Cerebellar nuclear complex (tissue), 1 donor: ENCODE measurements at places on chromosomes 7 and 10.

DNA sequence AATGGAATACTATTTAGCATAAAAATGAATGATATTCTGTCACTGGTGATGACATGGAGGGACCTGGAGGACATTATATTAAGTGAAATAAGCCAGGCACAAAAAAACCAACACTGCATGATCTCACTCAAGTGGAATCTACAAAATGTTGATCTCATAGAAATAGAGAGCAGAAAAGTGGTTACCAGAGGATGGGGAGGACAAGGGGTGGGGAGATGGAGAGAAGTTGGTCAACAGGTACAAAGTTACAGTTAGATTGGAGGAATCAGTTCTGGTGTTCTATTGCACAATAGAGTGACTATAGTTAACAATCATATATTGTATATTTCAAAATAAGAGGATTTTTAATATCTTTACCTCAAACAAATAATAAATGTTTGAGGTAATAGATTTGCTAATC, 24.7 kb upstream of the SLC18A3 start:
- no peak for DNase-seq

GRCh38 chr10:45256246-45256645, 59.2 kb downstream of the OR13A1 start:
- no peak for DNase-seq

DNA sequence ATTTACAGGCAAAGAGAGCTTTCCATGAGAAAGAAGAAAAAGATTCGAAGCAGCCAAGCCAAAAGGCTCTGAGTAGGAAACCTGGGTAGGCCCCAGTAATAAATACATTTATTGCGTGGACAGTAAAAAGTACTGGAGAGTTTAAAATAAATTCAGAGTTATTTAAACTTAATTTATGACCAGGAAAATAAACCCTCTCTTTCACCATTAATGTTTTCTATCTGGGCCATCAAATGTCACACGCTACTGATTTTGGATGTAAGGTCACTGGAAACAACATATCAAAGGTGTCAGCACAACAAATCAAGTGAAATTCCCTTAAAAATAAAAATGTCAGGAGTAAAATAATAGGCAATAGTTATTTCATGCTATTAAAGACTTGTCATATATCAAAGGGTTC, 264.0 kb downstream of the SKAP2 start:
- no peak for DNase-seq

GRCh38 chr7:139702313-139702731, 75.5 kb downstream of the HIPK2 start:
- DNase-seq, result no peak

- no peak for DNase-seq
These were observed 37.8 kb upstream of the UBE2H start for GRCh38 chr7:129990403-129991192.

DNA sequence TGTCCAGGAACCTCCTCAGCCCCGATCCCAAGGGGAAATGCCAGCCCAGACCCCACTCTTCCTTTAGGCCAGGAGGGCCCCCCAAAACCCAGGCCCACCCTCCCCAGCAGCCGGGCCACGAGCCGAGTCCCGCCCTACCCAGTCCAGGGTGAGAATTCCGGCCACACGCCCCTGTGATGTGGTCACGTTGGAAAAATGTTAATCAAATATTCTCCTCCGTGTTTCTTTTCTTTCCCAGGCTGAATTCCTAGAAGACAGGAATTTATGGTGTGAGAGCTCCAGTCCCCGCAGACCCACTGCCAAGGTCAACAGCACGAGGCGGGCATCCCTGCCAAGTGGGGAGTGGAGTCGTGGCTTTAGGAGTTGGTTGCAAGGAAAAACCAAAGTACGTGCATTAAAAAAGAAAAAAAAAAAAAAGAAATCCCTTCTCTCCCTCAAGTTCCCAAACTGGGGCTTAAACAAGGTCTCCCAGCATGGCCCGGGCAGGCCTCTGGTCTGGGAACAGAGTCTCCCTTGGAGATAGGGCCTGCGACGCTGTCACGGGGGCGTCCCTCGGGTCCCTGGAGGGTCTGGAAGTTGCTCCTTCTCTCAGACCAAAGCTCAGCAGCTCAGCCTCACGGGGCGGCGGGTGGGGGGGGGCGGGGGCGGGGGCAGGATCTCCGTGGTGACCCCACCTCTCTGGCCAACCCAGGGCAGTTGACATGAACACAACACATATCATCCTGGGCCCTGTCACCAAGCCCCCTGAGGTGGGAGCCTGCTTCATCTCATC, 28.1 kb upstream of the ELN start:
- no peak for DNase-seq

GRCh38 chr10:43172645-43173044, 34.4 kb downstream of the CSGALNACT2 start:
- DNase-seq, result no peak

- DNase-seq, result no peak
These were observed 43.4 kb downstream of the IGF2BP3 start for GRCh38 chr7:23426876-23427275.

DNA sequence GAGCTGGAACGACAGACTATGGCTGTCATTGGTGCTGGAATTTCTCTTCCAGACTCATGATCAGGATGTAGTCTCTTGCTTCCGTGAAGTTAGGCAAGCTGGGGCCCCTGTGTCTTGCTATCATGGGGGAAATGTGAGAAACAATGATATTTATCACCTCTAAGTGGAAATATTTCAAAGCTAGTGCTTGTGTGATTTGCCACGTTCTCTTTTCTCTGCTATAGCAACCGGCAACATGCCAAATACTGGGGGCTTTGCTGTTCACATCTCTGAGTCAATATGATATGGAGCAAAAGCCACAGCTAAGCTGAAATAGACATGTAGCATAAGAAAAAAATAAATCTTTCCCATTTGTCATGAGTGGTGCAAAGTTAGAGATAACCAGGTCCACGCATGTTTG, 668.2 kb upstream of the IGFBP3 start:
- DNase-seq, result no peak

DNA sequence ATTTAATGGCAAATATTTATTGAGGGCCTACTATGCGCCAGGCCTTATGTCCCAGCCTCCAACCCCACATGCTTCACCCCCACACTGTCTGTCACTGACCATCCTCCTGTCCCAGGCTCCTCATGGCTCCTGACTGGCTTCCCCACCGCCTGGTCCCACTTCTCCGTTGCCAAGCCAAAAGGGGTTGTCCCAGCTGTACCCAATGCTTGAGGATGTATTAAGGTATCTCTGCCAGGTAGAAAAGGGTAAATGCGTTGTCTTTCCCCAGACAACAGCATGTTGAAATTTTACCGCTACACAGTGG, 168.8 kb upstream of the FRMD4A start:
- no peak for DNase-seq

- DNase-seq, result no peak
These were observed 10.5 kb downstream of the UBTD1 start for GRCh38 chr10:97509120-97509680.

DNA sequence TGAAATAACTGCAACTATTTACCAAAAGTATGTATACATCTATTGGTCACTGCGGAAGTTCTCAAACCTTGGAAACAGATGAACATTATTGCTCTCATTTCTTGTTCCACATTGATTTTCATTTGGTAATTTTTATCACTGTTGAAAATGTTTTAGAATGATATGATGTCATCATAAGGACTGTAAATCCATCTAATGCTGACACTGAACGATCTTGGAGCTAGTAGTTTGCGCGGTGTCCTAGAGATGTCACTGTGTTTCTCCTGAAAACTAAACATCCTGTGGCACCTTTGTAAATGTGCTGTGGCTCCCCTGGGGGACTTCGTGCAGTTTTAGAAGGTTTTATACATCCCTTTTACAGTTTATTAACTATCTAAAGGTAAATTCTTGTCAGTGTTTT, 73.5 kb downstream of the DNAJB9 start:
- DNase-seq, result no peak

DNA sequence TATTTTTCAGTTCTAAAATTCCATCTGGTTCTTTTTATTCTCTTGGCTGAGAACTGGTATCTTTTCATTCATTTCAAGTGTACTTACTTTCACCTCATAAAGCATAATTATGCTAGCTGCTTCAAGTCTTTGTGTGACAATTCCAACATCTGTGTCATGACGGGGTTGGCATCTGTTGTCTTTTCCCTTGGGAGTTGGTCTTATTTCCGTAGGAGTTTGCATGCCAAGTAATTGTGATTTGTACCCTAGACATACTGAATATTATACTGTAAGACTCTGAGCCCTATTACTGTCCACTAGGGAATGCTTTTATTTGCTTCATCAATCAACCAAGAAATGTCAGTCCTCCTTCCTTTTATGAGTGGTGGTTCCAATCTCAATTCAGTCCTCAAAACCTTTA, 24.6 kb upstream of the HUS1 start:
- no peak for DNase-seq

DNA sequence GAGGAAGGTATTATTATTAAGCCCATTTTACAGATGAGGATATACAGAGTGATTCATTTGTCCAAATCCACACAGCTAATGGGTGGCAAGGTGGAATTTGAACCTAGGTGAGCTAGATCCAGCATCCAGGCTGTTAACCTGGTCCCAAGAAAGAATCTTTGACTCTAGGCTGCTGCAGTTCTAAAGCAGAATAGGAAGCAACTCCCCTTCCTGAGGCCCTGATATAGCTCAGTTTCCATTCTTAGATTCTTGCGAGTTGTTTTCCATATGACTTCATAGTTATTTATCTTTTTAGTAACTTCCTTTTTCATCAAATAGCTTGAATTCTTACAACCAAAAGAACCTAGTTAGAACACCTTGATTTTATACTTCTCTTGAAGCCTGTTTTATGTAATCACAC, 24.1 kb upstream of the ZC3HAV1L start:
- DNase-seq, result no peak

- no peak for DNase-seq
These were observed 57.2 kb upstream of the ELMO1 start for GRCh38 chr7:37505750-37506353.

DNA sequence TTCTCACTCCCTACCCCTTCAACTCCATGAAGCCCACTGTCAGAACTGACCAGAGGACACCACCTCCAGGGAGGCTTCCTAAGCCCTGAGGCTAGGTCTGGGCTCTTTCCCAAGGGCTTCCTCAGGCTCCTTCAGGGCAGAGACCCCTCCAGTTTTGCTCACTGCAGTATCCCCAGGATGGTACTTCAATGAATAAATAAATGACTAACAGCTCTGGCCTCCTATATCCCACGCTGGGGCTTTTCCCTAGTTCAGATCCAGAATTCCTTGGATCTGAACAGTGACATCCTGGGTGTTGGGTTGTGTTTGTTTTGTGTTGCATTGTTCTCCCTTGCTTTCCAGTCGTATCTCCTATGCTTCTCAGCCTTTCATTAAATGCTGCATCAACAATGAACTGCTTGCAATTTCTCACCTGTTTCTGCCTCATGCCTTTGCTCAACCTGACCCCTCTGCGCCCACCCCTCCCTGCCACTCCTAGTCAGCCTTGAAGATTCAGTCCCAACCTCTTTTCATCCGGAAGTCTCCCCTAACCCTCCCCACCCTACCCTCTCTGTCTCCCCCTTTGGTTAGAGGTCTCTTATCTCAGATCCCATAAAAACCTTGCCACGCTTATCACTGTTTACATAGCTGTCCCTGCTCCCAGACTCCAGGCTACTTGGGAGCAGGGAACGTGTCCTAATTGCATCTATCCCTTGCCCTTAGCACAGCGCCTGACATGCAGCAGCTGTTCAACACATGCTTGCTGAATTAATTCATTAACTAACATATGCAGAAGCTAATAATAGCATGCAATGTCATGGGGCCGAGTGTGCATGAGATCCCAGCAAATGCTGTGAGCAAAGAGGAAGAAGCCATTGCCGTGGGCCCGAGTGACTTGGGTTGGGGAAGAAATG, 41.7 kb downstream of the PPP1R3C start:
- no peak for DNase-seq

DNA sequence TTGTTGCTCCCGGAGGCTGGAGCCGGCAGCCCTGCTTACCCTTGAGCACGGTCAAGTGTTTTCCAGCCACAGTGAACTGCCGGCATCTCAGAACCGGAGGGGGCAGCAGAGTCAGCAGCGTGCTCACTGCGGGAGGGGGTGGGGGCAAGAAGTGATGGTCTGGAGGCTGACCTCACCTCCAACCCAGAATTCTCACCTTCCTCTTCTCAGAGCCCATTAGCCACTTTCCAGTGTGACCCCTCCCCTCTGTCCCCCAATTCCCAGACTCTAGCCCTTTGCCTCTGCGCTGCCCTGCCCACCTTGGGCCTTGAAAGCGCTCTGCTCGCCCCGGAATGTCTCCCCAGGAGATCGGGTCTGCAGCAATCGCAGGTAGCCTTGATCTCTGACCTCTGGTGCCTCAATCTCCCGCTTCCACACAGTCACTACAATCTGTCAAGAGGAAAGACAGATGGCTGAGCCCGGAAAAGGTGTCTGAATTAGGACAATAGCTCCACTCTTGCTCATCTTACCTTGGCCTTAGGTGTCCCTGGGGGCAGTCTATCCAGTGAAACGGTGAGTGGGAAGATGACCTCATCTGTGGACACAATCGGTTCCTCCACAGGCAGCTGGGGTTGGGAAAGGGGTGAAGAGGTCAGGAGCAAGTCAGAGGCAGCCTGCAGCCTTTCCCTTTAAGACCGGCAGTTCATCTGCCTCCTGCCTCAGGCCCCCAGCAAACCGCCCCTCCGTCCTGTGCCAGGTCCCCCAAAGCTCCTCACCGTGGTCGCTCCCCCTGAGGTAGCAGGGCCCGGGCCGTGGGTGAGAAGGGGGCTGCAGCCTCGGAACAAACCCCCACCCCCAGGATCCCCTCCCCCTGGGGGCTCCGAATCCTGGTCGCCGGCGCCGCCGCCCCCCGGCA, 942 bp downstream of the TRAPPC14 start:
- no peak for DNase-seq

DNA sequence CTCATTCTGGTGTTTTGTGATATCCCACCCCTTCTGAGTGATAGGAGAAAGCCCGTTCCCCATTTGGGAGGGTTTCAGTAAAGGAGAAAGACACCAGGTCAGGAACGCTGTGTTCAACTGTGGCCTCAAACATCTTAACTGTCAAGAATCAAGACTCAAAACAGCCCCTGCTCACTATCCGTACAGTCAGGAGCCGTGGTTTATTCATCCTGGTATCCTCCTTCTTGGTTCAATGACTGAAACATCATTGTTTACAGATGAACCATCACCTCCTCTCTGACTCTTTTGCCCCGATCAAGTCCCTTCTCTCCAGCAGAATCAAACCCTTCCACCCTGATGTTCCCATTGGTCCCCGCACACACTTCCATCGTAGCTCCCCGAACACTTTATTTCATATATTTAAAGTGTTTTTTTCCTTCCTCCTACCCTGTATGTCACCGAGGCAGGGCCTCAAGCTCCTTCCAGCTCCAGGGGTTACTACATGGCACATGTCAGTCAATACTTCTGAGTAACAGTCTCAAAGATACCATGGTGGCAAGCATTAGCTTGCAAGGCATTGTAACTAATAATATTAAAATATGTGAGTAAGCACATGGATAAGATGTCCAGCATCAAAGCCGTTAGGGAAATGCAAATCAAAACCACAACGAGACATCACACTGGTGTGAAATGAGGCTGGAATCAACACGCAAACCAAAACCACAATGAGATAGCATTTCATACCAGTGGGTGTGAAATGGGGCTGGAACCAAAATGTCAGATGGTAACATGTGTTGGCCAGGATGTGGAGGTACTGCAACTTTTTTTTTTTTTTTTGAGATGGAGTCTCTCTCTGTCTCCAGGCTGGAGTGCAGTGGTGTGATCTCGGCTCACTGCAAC, 124.7 kb upstream of the C1QL3 start:
- DNase-seq, result no peak
